ENCODE measurements at places on chromosomes 2 and 18.
A peak's percentile ranks its signal among the peaks of the same experiment; 100 is the strongest.

DNA sequence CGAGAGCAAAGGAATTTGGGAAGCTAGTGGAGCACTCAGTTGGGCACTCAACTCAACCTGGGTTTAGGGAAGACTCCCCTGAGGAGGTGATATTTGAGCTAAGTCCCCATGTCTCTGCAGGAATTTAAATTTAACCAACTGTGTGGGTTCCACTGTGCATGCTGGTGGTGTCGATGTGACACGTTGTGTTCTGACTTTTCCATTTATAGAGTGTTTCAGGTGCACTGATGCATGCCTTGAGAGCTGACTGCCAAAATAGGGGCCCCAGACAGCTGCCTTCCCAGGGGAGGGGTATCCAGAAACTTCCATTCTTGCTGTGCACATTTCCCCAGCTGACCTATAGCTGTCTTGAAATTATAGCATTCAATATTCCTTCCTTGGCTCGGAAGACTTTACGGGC, 63.7 kb upstream of the BCL2L11 start:
- no peak for DNase-seq

DNA sequence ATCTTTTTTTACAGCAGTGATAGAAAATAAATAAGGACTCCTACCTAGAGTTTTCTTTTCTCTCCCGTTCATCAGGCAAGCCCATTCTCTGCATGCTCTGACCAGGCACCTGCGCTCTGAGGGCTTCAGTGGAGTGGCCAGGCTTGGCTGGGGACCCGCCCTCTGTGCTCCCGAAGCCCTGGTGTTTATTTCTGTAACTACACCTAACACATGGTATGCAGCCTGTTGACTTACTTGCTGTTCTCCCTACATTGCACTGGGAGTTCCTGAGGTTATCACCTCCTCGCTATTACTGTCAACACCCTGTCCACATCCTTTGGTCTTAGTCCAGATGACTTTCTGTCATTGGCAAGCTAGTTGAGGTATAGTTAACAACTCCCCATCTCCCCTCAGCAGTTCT, 317.7 kb downstream of the LPIN1 start:
- peak; percentile 10 for DNase-seq

- no peak for DNase-seq
These were observed 105.6 kb downstream of the PRPF40A start for GRCh38 chr2:152611458-152612231.

- no peak for DNase-seq
These were observed 230.0 kb upstream of the GYPC start for GRCh38 chr2:126425943-126426342.

GRCh38 chr18:50107468-50107977, 87.4 kb downstream of the MYO5B start:
- no peak for DNase-seq

GRCh38 chr2:16188261-16188890, 248.0 kb downstream of the MYCN start:
- no peak for DNase-seq

DNA sequence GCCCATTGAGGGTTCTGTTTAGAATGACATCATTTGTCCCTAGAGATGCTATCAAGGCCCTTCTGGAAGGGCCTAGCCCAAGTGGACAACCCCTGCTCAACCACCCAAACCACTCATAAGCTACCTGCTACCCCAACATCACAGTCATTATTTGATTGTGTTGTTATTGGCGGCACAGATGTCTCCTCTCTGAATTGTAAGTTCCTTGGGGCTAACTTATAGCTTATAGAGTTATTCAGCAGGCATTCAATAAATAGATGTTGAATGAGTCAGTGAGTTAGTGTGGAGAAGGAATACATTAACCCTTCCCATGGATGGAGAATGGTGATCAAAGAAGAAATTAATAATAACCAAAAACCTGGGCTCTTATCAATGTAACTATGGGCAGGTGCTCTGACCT, 80.0 kb downstream of the ACAA2 start:
- no peak for DNase-seq

- no peak for DNase-seq
These were observed 46.1 kb downstream of the CDCA7 start for GRCh38 chr2:173400760-173401159.

DNA sequence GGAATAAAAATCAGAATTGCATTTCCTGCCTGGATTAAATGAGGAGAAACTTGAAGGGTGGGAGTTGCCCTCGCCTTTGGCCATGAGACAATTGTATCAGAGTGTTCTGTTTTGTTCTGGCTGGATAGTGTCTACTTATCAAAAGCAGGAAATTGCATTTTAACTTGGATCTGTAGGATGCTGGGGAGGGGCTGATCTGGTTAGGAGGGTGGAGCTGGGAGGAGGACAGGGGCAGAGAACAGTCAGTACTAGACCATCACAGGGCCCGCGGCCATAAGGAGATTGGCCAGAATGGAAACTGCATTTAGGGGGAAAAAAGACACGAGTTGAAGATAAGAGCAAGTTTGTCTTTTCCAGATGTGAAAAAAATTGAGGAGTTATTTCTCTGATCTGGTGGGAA, 199.1 kb upstream of the POU3F3 start:
- DNase-seq, result no peak

DNA sequence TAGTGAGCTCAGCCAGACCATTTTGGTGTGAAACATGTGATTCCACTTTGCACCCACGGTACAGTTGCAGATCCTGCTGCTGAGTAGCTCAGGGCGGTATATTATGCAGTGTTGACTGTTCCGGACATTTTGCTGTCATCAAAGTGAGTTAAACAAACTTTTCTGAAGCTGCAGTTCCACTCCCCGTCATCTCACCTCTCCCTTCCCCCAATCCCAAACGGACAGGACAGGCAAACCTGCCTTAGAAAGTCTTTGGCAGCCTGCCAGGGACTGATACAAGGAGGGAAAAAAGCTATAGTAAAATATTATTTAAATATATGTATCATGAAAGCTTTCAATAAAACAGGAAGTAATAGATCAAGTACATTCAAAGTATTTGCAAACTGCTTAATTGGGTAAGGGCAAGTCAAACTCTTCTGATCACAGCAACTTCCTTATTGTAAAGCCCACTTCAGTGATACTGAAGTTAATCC, 35.5 kb upstream of the SP5 start:
- no peak for DNase-seq

GRCh38 chr2:27741673-27742072, 29.8 kb upstream of the MRPL33 start:
- no peak for DNase-seq

GRCh38 chr2:120314690-120315366, 31.1 kb upstream of the INHBB start:
- DNase-seq, result peak; percentile 29

DNA sequence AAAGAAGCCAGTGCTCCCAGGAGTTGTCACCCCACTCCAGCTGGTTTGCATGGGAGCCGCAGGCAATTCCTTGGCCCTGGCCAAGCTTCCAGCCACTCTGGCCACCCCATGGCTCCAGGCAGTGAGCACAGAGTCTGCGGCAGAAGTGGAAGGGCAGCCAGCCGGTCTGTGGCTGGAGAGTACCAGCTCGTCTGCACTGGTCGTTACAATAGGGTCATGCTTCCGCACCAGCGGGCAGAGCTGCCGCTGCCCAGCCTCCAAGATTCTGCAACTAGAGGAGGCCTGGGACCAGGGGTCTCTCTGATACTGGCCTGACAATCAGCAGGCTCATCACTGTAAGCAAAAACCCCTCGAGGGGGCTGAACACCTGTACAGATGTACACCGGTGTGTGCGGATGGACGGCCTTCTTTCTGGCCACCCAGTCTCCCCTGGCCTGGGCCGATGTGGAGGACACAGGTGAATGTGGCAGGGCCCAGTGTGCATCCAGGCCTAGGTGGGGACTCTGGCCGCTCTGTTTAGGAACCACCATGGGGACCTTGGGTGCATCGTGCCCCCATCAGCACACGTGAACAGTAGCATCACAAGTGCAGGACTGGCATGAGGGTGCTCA, 51.9 kb upstream of the ODC1 start:
- DNase-seq, result no peak

DNA sequence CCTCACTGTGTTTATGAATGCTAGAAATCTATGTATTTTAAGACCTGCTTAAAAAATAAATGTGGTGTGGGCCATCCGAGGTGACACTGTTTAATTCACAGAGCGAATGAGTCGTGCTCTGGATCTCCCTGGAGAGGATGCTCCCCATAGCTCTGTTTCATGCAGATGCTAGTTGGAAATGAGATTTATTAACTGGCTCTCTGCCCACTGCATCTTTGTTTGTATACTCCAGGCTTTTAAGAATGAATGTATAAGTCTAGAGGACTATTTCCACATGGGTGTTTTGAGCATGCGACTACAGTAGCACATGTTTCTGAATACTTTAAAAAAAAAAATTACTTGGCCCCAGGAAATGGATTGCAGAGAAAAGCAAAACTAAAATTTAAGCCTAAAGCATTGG, 3.9 kb downstream of the MAPRE2 start:
- DNase-seq, result no peak

DNA sequence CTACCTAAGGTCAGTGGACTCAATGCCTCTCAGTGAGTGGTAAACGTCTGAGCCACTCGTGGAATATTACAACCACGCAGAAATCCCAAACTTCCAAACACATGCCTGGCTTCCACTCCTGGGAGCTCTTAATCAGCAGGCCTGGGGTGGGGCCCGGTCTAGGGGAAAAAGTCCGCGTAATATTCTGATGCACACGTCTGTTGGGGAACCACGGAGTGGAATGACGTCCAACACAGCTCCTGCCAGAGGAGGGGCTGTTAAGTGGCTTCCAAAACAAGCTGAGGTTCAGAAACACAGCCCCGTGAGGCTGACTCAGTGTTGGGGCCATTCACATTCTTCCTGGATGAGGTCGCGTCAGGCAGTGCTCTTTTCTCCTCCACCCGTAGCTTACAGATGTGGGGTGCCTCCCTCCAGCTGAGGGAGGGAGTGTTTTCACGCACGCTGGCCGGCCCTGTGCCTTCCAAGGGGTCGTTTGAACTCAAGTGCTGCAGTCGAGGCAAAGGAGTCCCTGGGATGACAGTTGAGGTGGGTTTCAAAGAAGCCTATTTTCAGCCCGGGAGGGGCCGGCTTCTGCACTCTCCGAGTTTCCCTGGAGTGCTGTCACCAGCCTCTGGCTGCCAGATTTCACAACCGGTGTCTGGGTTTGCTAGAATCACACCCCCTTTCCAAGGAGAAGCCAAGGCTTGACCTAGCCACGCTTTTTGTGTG, 73.1 kb downstream of the ACKR3 start:
- DNase-seq, result no peak

- no peak for DNase-seq
These were observed 1005.7 kb upstream of the PIK3C3 start for GRCh38 chr18:40949114-40949950.

- DNase-seq, result no peak
These were observed 218.8 kb upstream of the APCDD1 start for GRCh38 chr18:10235661-10235952.

DNA sequence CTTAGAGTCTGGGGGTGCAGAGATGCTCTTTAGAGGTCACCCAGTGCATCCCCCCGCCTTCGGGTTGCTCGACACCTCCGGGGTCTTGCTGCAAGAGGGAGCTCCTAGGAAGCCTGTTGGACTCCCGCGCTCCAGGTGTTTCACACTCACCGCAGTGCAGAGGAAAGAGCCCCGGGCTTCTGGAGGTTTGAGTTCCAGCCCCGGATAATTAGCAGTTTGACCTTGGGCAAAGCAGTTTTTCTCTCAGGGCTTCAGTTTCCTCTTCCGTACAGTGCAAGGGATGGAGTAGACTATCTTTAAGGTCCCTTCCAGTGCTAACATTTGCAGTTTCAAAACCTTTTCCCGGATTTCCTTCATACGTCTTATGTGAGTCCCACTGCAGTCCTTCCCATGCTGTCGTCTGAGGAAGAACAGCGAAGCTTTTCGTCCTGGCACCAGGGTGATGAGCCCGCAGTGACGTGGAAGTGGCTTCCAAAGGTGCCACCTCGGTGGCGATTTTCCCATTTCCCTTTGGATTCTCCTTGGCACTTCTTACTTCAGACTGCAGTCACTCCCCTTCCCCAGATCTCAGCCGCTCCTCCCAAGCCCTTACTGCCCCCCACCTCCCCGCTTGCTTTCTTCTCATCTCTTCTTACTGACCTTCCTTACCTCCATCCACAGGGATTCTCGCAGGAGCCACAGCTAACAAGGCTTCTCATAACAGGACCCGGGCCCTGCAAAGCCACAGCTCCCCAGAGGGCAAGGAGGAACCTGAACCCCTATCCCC, 585 bp downstream of the PNKD start:
- no peak for DNase-seq

DNA sequence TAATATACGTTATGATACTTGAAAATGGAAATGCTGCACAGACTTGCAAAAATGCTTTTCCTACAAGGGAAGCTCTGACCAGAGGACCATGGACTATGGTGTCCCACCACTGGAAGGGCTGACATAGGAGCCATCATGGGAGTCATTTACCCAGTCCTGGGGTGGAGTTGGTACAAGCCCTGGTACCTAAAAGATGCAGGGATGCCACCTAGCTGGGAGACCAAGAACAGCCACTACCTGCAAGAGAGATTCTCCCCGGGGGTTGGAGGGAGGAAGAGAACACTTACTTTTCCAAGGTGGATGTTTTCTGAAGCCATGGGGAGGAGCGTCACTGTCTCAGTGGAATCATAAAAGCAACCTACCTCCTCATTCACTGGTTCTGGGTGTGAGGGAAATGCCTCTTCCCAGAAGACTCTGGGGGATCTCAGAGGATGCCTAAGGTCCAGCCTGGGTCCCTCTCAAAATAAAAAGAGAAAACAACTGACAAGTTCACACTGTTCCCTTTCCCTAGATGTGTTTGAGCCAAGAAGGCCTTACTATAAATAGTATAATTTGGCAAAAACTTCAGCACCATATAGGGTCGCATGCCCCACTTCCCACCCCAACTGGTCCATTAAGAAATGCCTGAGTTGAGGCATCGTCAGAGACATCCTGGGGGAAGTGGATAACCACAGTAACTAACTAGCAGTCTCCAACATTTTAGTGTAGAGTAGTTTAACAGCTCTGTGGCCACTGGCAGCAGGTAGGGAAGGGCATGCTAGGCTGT, 39.9 kb downstream of the REEP1 start:
- no peak for DNase-seq

DNA sequence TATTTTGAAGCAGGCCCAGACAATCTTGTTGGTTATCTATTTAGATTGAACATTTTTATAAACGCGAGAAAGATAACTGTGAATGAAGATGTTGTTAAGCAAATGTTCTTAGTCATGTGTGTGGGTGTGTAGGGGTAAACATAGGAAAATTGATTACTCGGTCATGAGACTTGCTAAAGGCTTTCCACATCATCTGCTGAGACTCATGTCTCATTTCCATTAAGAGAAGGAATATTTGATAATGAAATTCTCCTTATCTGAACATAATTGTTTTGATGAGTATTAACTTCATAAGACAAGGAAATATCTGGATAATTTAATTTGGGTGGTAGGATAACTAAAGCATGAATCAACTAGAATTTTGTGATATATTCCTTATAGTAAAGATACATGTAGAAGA, 19.7 kb downstream of the CCDC102B start:
- DNase-seq, result no peak

- no peak for DNase-seq
These were observed 3.1 kb downstream of the DSC3 start for GRCh38 chr18:31039426-31039825.

GRCh38 chr18:449374-449773, 51.1 kb downstream of the COLEC12 start:
- DNase-seq, result no peak
